GM23248 (cell line): ENCODE measurements at places on chromosomes 6 and 20. TPM values are rescaled to one million over a fixed set of nuclear protein-coding genes. Genes with fewer than 3 reads are reported as not detected.

GRCh38 chr20:25058051-25058846, at the start of gene ACSS1:
TSS of gene ACSS1 (minus strand) at chr20:25058139. CDS start at chr20:25058102, 37 bp downstream.
- peak within 1 kb of the TSS; percentile 70 for H3K4me3 ChIP-seq
- H3K4me1 ChIP-seq, result peaks cover 16% of the 10 kb centered on the region
- H3K27me3 ChIP-seq, result peaks cover 16% of the 10 kb centered on the region
- peak; percentile 63 for DNase-seq

Gene ADGRB3
- total RNA-seq, result not detected in 2 replicates

- no peak overlapping the region for H3K4me3 ChIP-seq
- peaks cover 10% of the 10 kb centered on the region; the same call in 1 of the 2 replicates for H3K27me3 ChIP-seq
- H3K27ac ChIP-seq, result no peak overlapping the region
- no peaks in the 10 kb centered on the region for H3K36me3 ChIP-seq
- H3K4me1 ChIP-seq, result peaks cover 7% of the 10 kb centered on the region; the same call in 1 of the 2 replicates
These were observed 58.5 kb downstream of the PREX1 start for GRCh38 chr20:48769069-48769983.

Gene RSPO4
- not detected in 2 replicates for total RNA-seq

DNA sequence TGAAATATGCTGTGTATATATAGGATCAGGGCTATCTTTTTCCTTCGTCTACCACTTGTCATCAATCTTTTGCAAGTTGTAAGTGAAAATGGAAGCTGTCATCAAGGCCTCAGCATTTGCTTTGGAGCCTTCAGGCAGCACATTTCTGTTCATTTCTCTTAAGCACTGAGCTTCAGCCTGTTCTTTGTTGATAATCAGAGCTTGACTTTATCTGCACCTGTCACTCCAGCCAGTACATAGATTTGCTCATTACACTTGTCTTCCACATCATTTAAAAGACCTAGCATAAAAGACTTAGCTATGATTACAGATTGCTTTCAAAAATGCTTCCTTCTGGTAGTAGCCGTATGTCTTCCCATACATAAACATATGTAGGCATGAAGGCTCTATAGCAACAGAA, 189.8 kb upstream of the GRIK2 start:
- H3K36me3 ChIP-seq, result no peaks in the 10 kb centered on the region
- H3K4me1 ChIP-seq, result no peaks in the 10 kb centered on the region
- no peak overlapping the region for H3K27ac ChIP-seq
- no peak for DNase-seq

Gene WFDC2
- not detected in 2 replicates for total RNA-seq

- H3K27ac ChIP-seq, result no peak overlapping the region
- H3K36me3 ChIP-seq, result no peaks in the 10 kb centered on the region
- no peak for DNase-seq
These were observed 9.3 kb downstream of the COL9A3 start for GRCh38 chr20:62825986-62826645.

Gene CLVS2
- not detected in 2 replicates for total RNA-seq

Gene EDN1
- 1.8 and 6.3 TPM in 2 replicates for total RNA-seq

Gene KCNK5
- total RNA-seq, result not detected in 2 replicates

DNA sequence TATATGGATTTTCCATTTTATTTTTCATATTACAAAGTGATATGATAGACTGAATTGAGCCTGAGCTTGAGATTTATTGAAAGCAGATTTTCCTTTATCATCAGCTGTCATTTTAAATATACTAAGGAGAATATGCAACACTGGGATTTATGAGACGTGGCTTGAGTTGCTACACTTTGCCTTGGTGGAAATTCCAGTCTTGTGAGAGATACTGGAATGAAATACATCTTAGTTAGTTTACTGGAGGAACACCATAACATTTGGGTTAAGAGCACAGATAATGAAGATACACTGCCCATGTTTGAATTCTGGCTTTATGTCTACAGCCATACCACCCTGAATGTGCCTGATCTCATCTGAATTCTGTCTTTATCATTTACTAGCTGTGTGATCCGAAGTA, 86.5 kb upstream of the IFNGR1 start:
- H3K36me3 ChIP-seq, result no peaks in the 10 kb centered on the region
- no peak for DNase-seq
- H3K27me3 ChIP-seq, result 0 out of 2 replicates have a peak, but pooled peaks cover 7% of the 10 kb centered on the region

GRCh38 chr20:5234978-5235377, 81.8 kb downstream of the PROKR2 start:
- no peak for DNase-seq
- no peak overlapping the region for H3K27ac ChIP-seq
- peaks cover 14% of the 10 kb centered on the region for H3K27me3 ChIP-seq
- no peak overlapping the region for H3K4me3 ChIP-seq
- H3K36me3 ChIP-seq, result no peaks in the 10 kb centered on the region
- H3K4me1 ChIP-seq, result no peaks in the 10 kb centered on the region

GRCh38 chr6:69884231-69884630, 17.9 kb downstream of the COL19A1 start:
- H3K27ac ChIP-seq, result no peak overlapping the region
- H3K4me1 ChIP-seq, result no peaks in the 10 kb centered on the region
- H3K4me3 ChIP-seq, result no peak overlapping the region
- no peaks in the 10 kb centered on the region for H3K36me3 ChIP-seq

Gene VPS52
- total RNA-seq, result 32.3 and 38.8 TPM in 2 replicates

Gene LST1
- total RNA-seq, result not detected in 2 replicates

- no peak overlapping the region for H3K4me3 ChIP-seq
- H3K4me1 ChIP-seq, result no peaks in the 10 kb centered on the region
- no peak overlapping the region for H3K27ac ChIP-seq
- no peak for DNase-seq
- H3K27me3 ChIP-seq, result no peaks in the 10 kb centered on the region; the same call in 1 of the 2 replicates
- H3K36me3 ChIP-seq, result no peaks in the 10 kb centered on the region
These were observed 8.5 kb upstream of the UBD start for GRCh38 chr6:29567991-29568390.

DNA sequence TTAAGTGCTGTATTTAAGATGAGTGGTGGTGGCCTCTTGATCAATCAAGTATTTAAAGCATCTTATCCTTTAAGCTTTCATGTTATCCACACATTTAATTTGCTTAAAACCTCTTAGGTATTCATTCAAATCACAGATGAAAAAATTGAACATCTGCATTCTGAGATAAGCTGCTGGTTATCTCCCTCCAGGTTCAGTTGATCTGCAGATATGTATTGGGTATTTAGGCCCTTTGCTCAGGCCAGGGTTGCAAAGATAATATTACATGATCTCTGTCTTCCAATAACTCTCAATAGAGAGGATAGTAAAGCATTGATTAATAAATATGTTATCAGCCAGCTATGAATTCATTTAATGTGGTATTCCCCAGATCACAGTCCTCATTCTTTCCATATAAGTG, 45.9 kb downstream of the RPS12 start:
- H3K4me3 ChIP-seq, result no peak overlapping the region
- DNase-seq, result no peak
- H3K27me3 ChIP-seq, result no peaks in the 10 kb centered on the region
- H3K27ac ChIP-seq, result no peak overlapping the region
- no peaks in the 10 kb centered on the region for H3K36me3 ChIP-seq
